Aorta (tissue), 5 donors: ENCODE measurements at places on chromosomes 5 and 9. TPM values are rescaled to one million over a fixed set of nuclear protein-coding genes. Genes with fewer than 3 reads are reported as not detected.

DNA sequence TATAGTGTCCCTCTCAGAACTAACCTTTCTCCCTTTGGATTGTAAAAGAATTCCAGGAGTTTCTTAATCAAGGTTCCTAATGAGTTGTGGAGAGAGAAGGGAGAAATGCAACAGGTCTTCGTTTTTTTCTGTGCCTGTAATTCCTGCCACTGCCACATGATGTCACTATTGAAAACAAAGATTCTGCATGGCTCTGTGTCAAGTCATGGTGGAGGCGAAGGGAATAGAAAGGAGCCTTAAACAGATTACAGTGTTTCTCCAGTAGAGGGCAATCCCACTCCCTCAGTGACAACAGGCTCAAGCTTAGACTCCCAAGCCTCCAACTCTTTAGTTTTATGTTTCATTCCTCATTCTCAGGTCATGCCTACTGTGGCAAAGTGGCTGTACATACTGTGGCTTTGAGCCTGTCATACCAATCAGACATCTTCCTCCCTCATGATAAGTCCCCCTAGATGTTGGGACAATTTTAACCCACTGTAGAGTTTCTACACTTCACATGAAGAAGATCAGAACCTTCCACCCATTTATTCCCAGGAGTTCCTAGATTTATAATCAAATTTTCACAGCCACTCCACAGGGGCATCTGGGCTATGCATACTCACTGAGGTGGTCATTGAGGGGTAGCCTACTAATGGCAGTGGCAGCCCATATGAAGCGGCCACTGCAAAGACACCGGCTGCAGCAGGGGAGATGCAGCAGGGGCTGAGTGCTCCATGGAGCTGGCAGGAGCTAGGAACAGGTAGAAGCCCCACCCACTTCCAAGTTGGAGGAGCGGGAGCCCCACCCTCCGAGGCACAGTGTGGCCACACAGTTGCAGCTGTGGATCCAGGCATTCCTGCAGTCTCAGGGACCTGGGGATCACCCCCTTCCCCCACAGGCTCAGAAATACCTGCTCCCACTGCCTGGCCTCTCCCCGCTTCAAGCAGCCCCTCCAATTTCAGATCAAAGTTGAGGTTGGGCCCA is 97.4 kb upstream of the TRIM32 start:
- DNase-seq: no peak
- H3K4me1 ChIP-seq: no peaks in the 10 kb centered on the region
- no peak overlapping the region for H3K4me3 ChIP-seq
- H3K27me3 ChIP-seq: no peaks in the 10 kb centered on the region
- no peak overlapping the region for H3K27ac ChIP-seq

DNA sequence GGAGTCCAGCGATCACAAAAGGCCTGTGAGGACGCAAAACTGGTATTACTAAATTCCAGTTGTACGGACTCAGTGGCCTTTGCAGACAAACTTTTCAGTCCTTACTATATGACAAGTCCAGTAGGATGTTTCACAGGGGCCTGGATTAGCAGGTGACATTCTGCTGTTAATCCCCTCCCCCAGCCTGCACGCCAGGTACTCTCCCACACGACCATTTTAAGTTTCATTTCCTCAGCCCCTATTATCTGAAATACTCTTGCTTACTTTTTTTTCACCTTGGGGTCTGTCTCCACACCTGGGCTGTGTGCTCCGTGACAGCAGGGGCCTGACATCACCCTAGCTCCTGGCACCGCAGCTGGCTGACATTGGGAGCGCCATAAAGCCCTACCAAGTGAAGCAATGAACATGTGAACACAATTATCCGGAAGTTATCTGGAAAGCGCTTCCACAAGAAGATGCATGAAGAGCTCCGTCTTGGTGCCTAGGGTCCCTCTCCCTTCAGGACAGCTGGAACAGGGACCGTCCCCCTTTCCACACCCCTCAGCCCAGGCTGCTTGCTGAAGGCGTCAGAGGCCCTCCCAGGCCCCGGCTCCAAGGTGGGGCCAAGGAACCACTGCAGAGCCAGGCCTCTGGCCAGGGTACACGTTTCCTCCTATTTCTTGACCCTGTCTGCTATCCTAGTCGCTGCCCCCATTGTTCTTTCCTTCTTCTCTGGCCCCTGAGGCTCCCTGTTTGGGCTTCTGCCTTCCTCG is 39.7 kb upstream of the ZNF622 start:
- no peak for DNase-seq
- no peak overlapping the region for H3K27ac ChIP-seq
- H3K4me1 ChIP-seq: no peaks in the 10 kb centered on the region

DNA sequence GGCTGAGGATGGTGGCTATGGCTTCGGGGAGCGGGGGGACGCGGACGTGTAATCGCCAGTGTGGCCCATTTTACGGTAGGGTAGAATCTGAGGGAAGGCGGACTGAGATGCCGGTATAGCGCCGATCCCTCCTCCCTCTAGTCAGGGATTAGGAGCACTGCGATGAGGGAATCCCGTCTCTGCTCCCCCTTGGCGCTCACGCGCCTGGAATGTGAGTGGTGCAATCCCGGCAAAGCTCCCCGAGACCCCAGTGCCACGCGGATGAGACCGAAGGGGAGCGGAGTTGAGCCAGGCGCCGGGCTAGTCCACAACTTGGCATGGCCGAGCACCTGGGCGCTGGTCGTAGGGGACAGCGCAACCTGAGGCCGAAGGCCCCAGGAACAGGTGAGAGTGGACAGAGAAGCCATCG is 2.2 kb downstream of the NPR3 start:
- H3K4me1 ChIP-seq: no peaks in the 10 kb centered on the region
- no peaks in the 10 kb centered on the region for H3K27me3 ChIP-seq
- H3K4me3 ChIP-seq: peak overlapping the region; percentile 55
- peak overlapping the region; percentile 59 for H3K27ac ChIP-seq
- no peaks in the 10 kb centered on the region for H3K36me3 ChIP-seq

GRCh38 chr5:30981576-30981975 is 211.9 kb upstream of the CDH6 start:
- H3K4me3 ChIP-seq: no peak overlapping the region
- DNase-seq: no peak
- no peaks in the 10 kb centered on the region for H3K4me1 ChIP-seq
- H3K27ac ChIP-seq: no peak overlapping the region
- H3K27me3 ChIP-seq: no peaks in the 10 kb centered on the region

The FAM169A gene
- total RNA-seq: 1.0 TPM

- H3K36me3 ChIP-seq: no peaks in the 10 kb centered on the region
- peak; percentile 93 for DNase-seq
- no peaks in the 10 kb centered on the region for H3K4me1 ChIP-seq
- peak within 1 kb of the TSS; percentile 1 for H3K27ac ChIP-seq
Measured at GRCh38 chr9:137550231-137550621, at the start of gene PNPLA7. Gene PNPLA7, minus strand, starts transcription at chr9:137550402. Its CDS starts 205 bp downstream, at chr9:137550197.

- peaks cover 2% of the 10 kb centered on the region for H3K4me1 ChIP-seq
- H3K36me3 ChIP-seq: no peaks in the 10 kb centered on the region
- H3K4me3 ChIP-seq: no peak overlapping the region
- H3K27ac ChIP-seq: no peak overlapping the region
- H3K27me3 ChIP-seq: no peaks in the 10 kb centered on the region
Measured at GRCh38 chr9:76018235-76018634, 127.8 kb downstream of the PCSK5 start.

GRCh38 chr5:77168879-77169244 is 41.6 kb upstream of the PDE8B start:
- H3K36me3 ChIP-seq: no peaks in the 10 kb centered on the region
- H3K4me1 ChIP-seq: no peaks in the 10 kb centered on the region
- peak; percentile 50 for DNase-seq

The EIF4EBP3 gene
- total RNA-seq: 5.4 TPM

DNA sequence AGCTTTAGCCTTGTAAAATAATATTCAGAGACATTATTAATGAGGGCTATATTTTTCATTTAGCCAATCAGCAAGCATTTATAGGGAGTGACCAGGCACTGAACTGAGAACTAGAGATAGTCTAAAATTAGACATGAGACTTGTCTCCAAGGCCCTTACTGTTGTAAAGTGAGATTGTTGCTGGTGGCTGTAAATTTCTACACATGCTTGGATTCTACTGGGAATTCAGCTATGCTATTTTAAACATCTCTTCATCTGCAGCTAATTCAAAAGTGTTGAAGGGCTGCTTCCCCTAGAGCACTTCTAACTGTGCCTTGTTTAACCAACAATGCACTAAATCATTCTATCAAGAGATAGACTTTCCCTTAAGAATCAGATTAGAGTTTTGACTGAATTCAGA is 67.4 kb downstream of the CHSY3 start:
- peaks cover 2% of the 10 kb centered on the region for H3K4me1 ChIP-seq
- no peaks in the 10 kb centered on the region for H3K27me3 ChIP-seq
- no peaks in the 10 kb centered on the region for H3K36me3 ChIP-seq
- no peak overlapping the region for H3K4me3 ChIP-seq

The PCDHB16 gene
- total RNA-seq: 7.4 TPM

GRCh38 chr5:159212657-159213462 is 3.5 kb upstream of the RNF145 start:
- no peak for DNase-seq
- no peaks in the 10 kb centered on the region for H3K4me1 ChIP-seq
- no peaks in the 10 kb centered on the region for H3K36me3 ChIP-seq
- no peaks in the 10 kb centered on the region for H3K27me3 ChIP-seq

- H3K4me1 ChIP-seq: no peaks in the 10 kb centered on the region
- peaks cover 2% of the 10 kb centered on the region for H3K27me3 ChIP-seq
- DNase-seq: no peak
- H3K36me3 ChIP-seq: no peaks in the 10 kb centered on the region
- H3K27ac ChIP-seq: no peak overlapping the region
Measured at GRCh38 chr5:154526231-154527226, 48.5 kb upstream of the HAND1 start.

- H3K27me3 ChIP-seq: no peaks in the 10 kb centered on the region
- H3K4me3 ChIP-seq: no peak overlapping the region
- H3K4me1 ChIP-seq: no peaks in the 10 kb centered on the region
- no peak overlapping the region for H3K27ac ChIP-seq
Measured at GRCh38 chr5:67476531-67476930, 279.9 kb upstream of the CD180 start.

GRCh38 chr5:109692852-109693251 is 3.1 kb downstream of the MAN2A1 start:
- peaks cover 7% of the 10 kb centered on the region for H3K4me1 ChIP-seq
- peak overlapping the region; percentile 81 for H3K4me3 ChIP-seq
- H3K27me3 ChIP-seq: no peaks in the 10 kb centered on the region
- H3K27ac ChIP-seq: no peak overlapping the region
- H3K36me3 ChIP-seq: no peaks in the 10 kb centered on the region

DNA sequence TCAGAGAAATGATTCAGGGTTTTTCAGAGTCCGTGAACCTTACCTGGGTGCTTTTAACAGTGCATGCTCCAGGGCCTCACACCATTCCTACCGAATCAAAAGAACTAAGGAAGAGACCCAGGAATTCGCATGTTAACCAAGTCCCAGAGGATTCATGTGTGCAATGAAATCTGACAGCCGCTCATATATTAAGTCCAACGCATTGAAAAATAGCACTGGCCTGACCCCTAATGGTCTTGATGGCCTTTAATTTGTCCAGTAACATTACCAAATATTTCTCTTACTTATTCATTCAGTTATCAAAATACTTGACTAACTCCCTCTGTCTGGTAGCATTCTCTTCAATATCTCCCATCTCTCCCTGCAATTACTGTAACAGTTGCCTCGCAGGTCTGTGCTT is 55.0 kb upstream of the MARCHF11 start:
- no peaks in the 10 kb centered on the region for H3K27me3 ChIP-seq
- H3K4me1 ChIP-seq: no peaks in the 10 kb centered on the region
- H3K4me3 ChIP-seq: no peak overlapping the region
- no peak for DNase-seq
- no peaks in the 10 kb centered on the region for H3K36me3 ChIP-seq

The TBC1D2 gene
- 12.4 TPM for total RNA-seq

DNA sequence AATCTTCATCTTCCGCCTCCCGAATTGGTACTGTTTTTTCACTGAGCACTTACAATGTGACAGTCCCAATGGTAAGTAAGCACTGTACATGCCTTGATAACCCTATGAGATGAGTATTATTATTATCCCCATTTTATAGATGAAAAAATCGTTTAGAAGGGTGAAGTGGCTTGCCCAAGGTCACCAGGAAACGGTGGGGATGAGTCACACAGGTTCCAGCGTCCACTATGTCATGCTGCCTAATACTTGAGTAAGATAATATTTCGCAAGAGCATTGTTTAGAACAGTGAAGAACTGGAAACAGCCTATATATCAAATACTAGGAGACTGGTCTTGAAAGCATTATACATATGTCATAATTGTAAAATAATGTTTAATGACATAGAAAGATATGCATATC is 12.9 kb downstream of the HAND1 start:
- no peaks in the 10 kb centered on the region for H3K36me3 ChIP-seq
- H3K4me3 ChIP-seq: no peak overlapping the region
- no peaks in the 10 kb centered on the region for H3K27me3 ChIP-seq
- no peak overlapping the region for H3K27ac ChIP-seq

- no peaks in the 10 kb centered on the region for H3K27me3 ChIP-seq
- no peaks in the 10 kb centered on the region for H3K36me3 ChIP-seq
- H3K27ac ChIP-seq: no peak overlapping the region
- H3K4me1 ChIP-seq: peaks cover 2% of the 10 kb centered on the region
- no peak overlapping the region for H3K4me3 ChIP-seq
Measured at GRCh38 chr5:59792983-59793585, 100.4 kb downstream of the PDE4D start.

DNA sequence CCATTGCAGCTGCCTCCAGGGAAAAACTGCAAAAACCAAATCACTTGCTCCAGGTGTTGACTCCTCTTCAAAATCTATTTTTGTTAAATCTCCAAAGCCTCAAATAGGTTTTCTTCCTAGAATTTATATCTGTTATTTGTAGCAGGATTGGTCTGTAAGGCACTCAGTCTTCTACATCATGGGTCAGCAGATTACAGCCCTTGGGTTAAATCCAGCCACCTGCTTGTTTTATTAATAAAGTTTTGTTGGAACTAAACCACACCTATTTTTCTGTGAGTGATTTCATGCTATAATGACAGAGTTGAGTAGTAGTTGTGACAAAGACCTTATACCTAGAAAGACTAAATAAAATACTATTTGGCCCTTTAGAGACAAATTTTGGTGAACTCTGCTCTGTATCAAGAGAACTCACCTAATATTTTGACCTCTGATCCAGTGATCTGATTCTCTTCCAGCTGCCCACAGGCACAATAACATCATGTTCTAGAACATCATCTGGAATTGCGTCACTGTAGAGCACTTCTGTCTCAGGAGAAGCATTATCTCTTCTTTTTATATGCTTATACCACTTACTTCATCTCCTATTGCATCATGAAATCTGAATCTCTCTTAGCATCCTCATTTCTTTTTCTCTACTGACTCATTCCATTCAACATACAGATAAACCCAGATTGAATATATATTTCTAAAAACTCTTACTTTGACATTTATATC is 130.1 kb downstream of the RPS23 start:
- H3K27ac ChIP-seq: no peak overlapping the region
- no peaks in the 10 kb centered on the region for H3K4me1 ChIP-seq
- no peak for DNase-seq
- H3K27me3 ChIP-seq: no peaks in the 10 kb centered on the region
